ENCODE measurements at places on chromosomes 5 and 9.

GRCh38 chr9:3235497-3235896 lies 290.3 kb downstream of the RFX3 start:
- DNase-seq, result no peak

GRCh38 chr5:19496056-19496455 lies 491.9 kb downstream of the CDH18 start:
- DNase-seq, result no peak

- DNase-seq, result no peak
Observed at GRCh38 chr5:133401731-133402347, 210.5 kb downstream of the FSTL4 start.

DNA sequence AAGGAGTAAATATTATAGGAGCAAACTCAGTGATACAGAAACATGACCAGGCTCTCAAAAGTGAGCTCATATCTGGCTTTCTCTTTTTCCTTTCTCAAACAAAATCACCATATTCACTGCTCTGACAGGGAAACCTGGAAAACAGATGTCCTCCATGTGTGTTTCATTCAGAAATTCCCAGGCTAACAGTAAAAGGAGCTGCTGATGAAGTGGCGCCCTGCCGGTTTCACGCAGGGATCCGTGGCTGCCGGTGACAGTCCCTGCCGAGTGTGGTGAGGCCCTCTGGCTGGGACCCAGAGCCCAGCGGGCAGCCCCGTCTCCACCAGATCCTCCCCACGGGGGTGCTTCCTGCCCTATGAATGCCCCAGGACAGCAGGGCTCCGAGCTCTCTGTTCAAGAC lies 208.1 kb downstream of the GNA14 start:
- DNase-seq, result no peak

- no peak for DNase-seq
Observed at GRCh38 chr5:151062405-151063141, 18.3 kb downstream of the TNIP1 start.

GRCh38 chr9:97853844-97854695 lies 1.0 kb downstream of the FOXE1 start:
- DNase-seq, result no peak

GRCh38 chr5:59593439-59594007 lies 300.0 kb downstream of the PDE4D start:
- DNase-seq, result no peak

DNA sequence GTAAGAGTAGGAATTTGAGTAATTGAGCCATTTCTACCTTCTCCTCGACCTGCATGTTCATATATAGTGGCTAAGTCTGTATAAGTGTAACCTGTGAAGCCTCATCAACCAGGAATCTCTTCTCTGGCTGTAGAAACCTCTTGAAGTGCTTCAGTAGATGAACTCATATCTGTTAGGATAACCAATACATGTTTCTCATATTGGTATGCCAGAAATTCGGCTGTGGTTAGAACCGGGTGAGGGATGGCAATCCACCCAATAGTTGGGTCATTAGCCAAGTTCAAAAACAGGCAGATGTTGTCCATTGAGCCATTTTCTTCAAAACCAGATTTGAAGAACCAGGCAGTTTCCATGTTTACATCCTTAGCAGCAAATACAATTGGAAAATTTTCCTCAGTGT lies 28.9 kb upstream of the GSN start:
- DNase-seq, result no peak

- no peak for DNase-seq
Observed at GRCh38 chr9:135201711-135202110, 114.2 kb downstream of the OLFM1 start.

GRCh38 chr5:36360307-36360706 lies 58.6 kb upstream of the RANBP3L start:
- no peak for DNase-seq

- peak; percentile 47 for DNase-seq
Observed at GRCh38 chr5:151026679-151027078, 6.3 kb downstream of the GPX3 start.

- no peak for DNase-seq
Observed at GRCh38 chr9:4048441-4048840, 251.4 kb downstream of the GLIS3 start.

DNA sequence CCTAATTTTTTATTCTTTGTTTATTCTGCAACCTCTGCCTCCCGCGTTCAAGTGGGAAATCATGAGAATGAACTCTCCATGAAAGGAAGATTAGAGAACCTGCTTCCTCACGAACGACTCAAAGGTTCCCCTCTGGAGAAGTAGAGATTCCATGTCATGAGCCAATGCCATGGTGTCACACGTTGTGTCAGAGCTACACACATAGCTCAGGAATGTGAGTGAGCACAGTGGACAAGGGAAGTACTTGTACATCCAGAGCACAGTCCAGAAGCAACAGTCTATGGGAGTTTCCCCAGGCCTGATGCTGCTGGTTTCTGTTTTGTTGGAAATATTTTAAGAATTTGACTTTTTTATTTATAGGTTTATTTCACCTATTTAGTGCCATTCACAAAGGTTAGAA lies 26.8 kb upstream of the PPP2CA start:
- no peak for DNase-seq

- no peak for DNase-seq
Observed at GRCh38 chr9:36056896-36057295, 20.2 kb downstream of the RECK start.

GRCh38 chr5:175856408-175857100 lies 14.8 kb upstream of the CPLX2 start:
- DNase-seq, result no peak

GRCh38 chr5:125257057-125257972 lies 510.9 kb upstream of the ZNF608 start:
- DNase-seq, result no peak
